ENCODE measurements at places on chromosomes 6 and 20.

DNA sequence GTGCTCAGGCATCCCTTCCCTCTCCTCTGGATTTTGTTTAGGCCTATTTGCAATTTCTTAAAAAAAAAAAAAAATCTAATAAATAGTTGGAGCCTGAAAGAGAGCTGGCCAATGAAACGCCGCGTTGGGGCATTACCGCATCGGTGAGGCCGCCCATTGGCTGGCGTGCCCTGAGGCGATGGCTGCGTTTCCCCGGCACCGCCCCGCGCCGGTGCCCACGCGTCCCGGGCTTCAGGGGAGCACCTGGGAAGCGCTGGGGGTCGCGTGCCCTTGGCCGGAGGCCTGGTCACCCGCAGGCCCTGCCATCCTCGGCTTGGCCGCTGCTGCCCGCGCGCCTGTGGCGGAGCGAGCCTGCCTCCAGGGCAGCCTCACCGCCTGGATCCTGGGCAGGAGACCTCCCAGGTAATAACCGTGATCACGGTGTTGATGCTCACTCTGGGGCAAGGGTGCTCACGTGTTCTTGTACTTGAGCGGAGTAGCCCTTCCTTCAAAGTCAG is 155.4 kb downstream of the NRN1 start:
- no peak for DNase-seq

DNA sequence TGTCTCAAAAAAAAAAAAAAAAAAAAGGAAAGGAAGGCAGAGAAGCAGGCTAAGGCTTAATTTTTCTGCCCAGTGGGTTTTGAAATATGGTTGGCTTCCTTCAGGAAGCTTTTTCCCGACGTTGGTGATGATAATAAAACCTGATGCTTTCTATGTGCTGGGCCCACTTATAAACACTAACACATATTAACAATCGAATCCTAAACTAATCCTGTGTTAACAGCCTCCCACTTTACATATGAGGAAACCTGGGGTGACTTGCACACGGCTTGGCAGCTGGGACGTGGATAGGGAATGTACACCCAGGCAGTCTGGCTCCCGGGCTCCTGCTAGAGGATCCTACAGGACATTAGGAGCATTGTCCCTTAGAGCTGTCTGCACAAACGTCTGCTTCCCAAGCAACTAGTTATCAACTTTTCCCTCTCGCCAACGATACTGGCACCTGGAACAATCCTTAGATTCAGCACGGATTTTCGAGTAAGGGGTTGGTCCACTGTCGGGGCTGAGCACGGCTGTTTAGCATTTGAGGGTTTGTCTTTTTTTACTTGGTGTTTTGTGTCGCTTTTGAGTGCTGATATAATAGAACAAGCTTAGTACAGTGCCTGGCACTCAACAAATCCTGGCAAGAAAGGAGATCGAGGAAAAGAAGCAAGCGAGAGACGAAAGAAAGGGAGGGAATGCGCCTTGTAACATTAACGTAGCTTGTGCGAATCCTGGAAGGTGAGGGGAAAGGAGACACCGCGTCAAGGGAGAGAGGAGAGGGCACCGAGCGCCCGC is 622 bp upstream of the KIZ start:
- DNase-seq, result no peak

- DNase-seq, result no peak
These were observed 501.6 kb upstream of the MAP3K7 start for GRCh38 chr6:91088515-91088914.

- no peak for DNase-seq
These were observed 33.6 kb downstream of the SAMHD1 start for GRCh38 chr20:36917943-36918342.

DNA sequence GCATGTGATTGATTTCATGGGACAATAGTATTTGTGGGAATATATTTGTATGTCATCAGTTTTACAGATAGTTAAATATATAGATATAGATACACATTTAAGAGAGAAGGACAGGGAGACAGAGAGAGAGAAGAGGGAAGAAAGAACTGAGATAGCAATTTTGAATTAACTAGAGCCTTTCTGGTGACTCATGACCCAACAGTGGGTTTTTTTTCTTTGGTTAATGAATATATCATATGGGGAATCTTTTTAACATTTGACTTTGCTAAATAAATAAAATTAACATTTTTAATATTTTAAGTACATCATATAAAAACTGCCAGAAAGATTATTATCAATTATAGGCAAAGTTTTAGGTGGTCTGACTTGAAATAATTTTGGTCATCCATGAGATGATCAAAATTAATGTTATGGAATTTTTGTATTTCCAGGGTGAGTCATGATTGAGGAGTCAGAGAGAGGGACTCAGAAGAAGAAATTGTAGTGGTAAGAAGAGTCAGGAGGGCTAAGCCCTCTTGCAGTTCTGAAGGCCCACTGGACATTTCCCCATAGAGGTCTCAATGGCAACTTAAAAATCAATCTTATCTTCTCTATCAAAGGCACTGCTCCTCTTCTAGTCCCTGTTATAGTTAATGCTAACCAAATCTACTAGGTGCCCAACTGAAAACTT is 508.1 kb upstream of the MAP3K7 start:
- DNase-seq, result no peak

Data from hematopoietic multipotent progenitor cell treated with erythropoietin and hydrocortisone succinate and interleukin-3 and kit ligand, for 17 days (in vitro differentiated cells).